ENCODE measurements at places on chromosomes 5 and 9. TPM values are rescaled to one million over a fixed set of nuclear protein-coding genes. Genes with fewer than 3 reads are reported as not detected.

SARDH gene
- total RNA-seq, result 4.7 TPM

ZNF608 gene
- 121 TPM for total RNA-seq

NR5A1 gene
- not detected for total RNA-seq

PHYHD1 gene
- 1.9 TPM for total RNA-seq

EPB41L4A gene
- total RNA-seq, result 32.2 TPM

SPINK4 gene
- total RNA-seq, result not detected

PLAC8L1 gene
- not detected for total RNA-seq

SLC6A7 gene
- 1.9 TPM for total RNA-seq

KIF4B gene
- total RNA-seq, result 0.63 TPM

SOX30 gene
- total RNA-seq, result not detected

TYRP1 gene
- 0.31 TPM for total RNA-seq

FAF2 gene
- 37.9 TPM for total RNA-seq

TMEM232 gene
- total RNA-seq, result 24.1 TPM

CA9 gene
- total RNA-seq, result not detected

PNPLA7 gene
- 3.8 TPM for total RNA-seq

TMEM215 gene
- 0.31 TPM for total RNA-seq

CACNA1B gene
- 62.0 TPM for total RNA-seq

MFAP3 gene
- 168 TPM for total RNA-seq

BDP1 gene
- 132 TPM for total RNA-seq

LRRC19 gene
- under 0.01 TPM for total RNA-seq

GPX8 gene
- 0.63 TPM for total RNA-seq

CYSRT1 gene
- not detected for total RNA-seq

PPP3R2 gene
- 0.63 TPM for total RNA-seq

RASGRF2 gene
- 22.5 TPM for total RNA-seq

NRARP gene
- total RNA-seq, result 5.0 TPM

DIRAS2 gene
- 28.5 TPM for total RNA-seq

CORO2A gene
- total RNA-seq, result 5.0 TPM

SMIM33 gene
- not detected for total RNA-seq

FOXD4 gene
- 0.31 TPM for total RNA-seq

CYLC2 gene
- total RNA-seq, result not detected

AGXT2 gene
- not detected for total RNA-seq

QRFP gene
- not detected for total RNA-seq

DRD1 gene
- 3.4 TPM for total RNA-seq

EPB41L4B gene
- total RNA-seq, result 3.4 TPM

HRH2 gene
- total RNA-seq, result 8.8 TPM

IFNA21 gene
- total RNA-seq, result not detected

TMEM174 gene
- not detected for total RNA-seq

INSL6 gene
- not detected for total RNA-seq

PLEKHG4B gene
- 9.1 TPM for total RNA-seq

PTGDS gene
- total RNA-seq, result 11.9 TPM

PLPP7 gene
- total RNA-seq, result 7.2 TPM

CTXN3 gene
- 0.63 TPM for total RNA-seq

ADAMTSL2 gene
- 3.8 TPM for total RNA-seq

SLC34A3 gene
- not detected for total RNA-seq

TICAM2 gene
- 0.31 TPM for total RNA-seq

ANKRD34B gene
- 0.31 TPM for total RNA-seq

UBAC1 gene
- total RNA-seq, result 33.8 TPM

SHOC1 gene
- not detected for total RNA-seq
